Psoas muscle (tissue), 8 donors: ENCODE measurements at places on chromosomes 4 and X. TPM values are rescaled to one million over a fixed set of nuclear protein-coding genes. Genes with fewer than 3 reads are reported as not detected.

- peak; percentile 57 for DNase-seq
Observed at GRCh38 chr4:147780137-147780777, 48.4 kb downstream of the ARHGAP10 start.

- DNase-seq = no peak
Observed at GRCh38 chr4:157895205-157895604, 277.6 kb downstream of the GASK1B start.

DNA sequence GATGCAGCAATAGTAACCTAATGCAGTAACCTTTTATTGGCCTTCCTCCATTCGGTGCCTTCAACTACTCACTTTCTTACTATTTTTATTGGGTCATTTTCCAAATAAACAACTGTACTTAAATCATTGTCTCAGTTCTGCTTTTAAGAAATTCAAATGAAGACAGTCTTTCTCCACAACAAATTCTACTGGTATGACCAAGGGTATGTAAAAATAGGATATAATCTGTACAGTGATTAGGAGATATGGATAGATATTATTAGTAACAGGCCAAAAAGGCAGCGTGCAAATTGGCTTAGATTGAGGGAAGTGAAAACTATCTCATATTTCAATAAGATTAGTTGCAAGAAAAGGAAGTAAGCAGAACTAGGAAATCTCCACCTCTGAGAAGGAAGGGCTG is 177.4 kb upstream of the PPP1R2C start:
- no peak for DNase-seq

The NDST4 gene
- not detected for polyA plus RNA-seq

- DNase-seq = no peak
Observed at GRCh38 chr4:93157986-93158385, 670.6 kb upstream of the ATOH1 start.

DNA sequence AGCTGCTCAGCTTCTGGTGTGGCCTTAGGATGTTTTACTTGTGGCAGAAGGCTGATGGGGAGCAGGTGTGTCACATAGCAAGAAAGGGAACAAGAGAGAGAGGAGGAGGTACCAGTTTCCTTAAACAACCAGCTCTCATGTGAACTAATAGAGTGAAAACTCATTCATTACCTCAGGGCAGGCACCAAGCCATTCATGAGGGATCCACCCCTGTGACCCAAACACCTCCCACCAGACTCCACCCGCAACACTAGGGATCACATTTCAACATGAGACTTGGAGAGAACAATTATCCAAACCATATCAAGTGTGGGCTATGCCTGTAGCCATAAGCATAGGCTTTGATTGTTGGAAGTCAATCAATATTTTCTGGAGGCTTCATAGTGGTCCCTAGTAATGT is 56.0 kb downstream of the GSX2 start:
- DNase-seq = no peak

DNA sequence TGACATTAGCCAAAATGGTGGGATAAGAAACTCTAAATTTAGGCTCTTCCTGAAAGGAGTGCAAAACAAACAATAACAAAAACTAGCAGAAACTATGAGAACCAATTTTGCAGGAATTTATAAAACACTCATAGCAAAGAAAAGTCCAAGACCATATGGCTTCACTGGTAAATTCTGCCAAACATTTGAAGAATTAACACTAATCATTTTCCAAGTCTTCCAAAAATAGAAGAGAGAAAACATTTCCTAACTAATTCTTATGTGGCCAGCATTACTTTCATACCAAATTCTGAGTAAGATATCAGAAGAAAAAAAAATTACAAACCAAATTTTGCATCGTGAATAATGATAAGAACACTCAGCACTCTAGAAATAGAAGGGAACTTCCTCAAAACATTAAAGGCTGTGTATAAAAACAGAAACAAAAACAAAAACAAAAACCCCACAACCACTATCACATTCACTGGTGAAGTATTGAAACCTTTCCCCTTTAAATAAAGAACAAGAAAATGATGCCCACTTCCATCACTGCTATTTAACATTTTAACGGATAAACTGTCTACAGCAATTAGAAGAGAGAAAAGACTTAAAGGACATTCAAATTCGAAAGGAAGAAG is 524.3 kb upstream of the GALNTL6 start:
- no peak for DNase-seq

The KLHL34 gene
- polyA plus RNA-seq = 0.99 TPM

DNA sequence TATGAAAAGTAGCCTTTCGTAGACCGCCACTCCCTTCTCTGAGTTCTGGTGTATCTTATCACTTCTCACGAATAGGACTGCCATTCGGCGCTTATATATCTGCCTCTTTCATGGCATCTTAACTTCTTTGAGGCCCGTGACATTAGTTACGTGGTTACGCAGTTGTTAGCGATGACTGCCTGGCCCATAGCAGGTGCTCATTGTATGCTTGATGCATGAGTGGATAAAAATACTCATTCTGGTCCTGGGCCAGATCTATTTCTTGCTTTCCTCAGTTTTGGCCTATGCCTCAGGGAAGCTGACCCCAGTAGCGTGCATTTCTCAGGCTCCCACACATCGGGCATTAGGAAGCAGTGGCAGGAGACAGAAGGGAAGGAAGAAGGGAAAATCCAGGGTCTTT is 60.7 kb upstream of the PITX2 start:
- DNase-seq = no peak

The FGFR3 gene
- 0.29 TPM for polyA plus RNA-seq

- no peak for DNase-seq
Observed at GRCh38 chr4:183426507-183426906, 17.9 kb upstream of the CDKN2AIP start.

- no peak for DNase-seq
Observed at GRCh38 chrX:15142084-15142715, 127.7 kb downstream of the ASB9 start.
